ENCODE measurements at places on chromosomes 5 and 9.

- DNase-seq: no peak
Observed at GRCh38 chr5:122766130-122766529, 8.8 kb upstream of the SNX2 start.

DNA sequence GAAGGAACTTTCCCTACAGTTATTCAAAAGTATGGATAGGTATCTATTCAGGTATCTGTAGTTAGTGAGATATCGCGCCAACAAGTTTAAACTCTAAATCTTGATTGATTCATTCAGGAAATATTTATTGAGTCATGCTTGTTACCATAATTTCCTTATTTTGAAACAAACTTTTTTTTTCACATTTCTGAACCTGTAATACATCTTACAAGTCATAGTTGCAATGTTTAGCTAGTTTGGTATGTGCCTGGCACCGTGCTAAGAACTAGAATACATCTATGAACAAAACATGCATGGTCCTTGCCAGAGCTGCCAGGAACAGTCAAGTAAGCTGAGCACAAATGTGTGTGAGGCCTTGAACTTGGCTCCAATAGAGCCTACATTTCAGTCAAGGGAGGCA is 226.4 kb downstream of the PCSK5 start:
- DNase-seq: no peak

DNA sequence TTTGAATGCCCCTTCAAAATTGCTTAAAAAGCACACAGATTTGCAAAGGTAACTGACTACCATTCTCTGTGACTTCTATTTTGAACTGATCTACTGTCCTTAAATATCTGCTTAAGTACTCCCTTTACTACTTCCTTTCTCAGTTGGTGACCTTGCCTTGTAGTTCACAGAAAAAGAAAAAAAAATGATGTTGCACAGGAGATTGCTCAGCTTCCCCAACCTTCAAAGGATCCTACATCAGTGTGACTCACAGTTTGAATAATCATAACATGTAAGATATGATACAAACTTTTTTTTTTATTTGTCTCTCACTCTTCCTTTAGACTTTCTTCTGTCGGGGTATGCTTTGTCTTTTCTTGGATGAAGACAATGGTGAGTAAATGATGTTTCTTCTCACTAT is 1029.6 kb downstream of the CDH12 start:
- no peak for DNase-seq

GRCh38 chr5:95181644-95182043 is 103.2 kb downstream of the MCTP1 start:
- DNase-seq: no peak

DNA sequence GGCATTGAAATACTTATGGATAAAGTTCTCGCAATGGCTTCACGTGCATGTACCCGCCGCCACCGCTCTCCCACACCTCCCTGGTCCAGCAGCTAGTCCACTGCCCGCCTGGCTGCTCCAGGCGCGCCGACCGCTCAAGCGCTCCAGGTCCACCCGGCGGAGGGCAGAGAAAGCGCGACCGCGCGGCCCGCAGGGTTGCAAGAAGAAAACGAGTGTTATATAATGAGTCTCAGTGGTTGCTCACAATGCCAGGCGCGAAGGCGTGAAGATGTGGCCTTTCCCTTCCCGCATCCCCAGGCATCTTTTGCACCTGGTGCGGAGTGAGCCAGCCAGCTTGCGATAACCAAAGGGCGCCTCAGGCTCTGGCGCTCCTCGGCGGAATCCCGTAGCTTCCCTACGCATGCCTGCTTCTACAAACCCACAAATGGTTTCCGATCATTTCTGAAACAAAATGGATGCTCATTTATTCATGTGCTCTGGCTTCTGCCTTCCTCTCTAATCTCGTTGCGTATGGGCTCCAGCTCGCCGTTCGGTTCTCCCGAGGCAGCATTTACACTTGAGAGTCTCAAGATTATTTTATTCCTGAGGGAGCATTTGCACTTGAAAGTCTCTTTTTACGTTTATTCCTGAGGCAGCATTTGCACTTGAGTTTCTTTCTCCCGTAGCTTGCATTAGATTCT is 25.7 kb downstream of the CDKN2A start:
- DNase-seq: no peak

Data from NCI-H2081 (cell line).